ENCODE measurements at places on chromosomes 6 and 20.

- no peak for DNase-seq
Measured at GRCh38 chr6:148573922-148574321, 172.9 kb upstream of the UST start.

- DNase-seq: no peak
Measured at GRCh38 chr6:13560651-13561044, 13.8 kb upstream of the SIRT5 start.

GRCh38 chr6:68059261-68059660 lies 575.8 kb upstream of the ADGRB3 start:
- no peak for DNase-seq

- no peak for DNase-seq
Measured at GRCh38 chr20:31841928-31842327, 3.5 kb downstream of the FOXS1 start.

DNA sequence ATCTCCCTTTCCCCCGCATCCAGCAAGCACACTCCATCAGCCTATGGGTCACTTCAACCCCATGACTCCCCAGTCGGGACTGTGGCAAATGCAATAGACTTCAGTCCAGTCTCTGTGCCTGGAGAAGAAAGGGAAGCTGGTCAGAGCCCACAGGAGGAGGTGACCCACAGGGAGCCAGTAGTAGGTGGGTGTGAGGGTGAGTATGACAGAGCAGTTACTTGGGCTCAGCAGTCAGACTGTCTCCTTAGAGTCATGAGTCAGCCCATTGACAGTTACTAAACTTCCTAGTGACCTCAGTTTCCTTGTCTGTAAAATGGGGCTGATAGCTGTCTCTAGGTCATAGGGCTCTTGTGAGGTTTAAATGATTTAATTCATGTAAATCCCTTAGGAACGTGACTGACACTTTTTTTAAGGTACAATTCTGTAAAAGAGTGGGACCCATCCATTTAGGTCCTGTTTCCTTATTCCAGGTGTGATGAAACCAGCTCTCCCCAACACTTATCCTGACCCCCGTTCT lies 33.9 kb upstream of the HLA-C start:
- DNase-seq: no peak

DNA sequence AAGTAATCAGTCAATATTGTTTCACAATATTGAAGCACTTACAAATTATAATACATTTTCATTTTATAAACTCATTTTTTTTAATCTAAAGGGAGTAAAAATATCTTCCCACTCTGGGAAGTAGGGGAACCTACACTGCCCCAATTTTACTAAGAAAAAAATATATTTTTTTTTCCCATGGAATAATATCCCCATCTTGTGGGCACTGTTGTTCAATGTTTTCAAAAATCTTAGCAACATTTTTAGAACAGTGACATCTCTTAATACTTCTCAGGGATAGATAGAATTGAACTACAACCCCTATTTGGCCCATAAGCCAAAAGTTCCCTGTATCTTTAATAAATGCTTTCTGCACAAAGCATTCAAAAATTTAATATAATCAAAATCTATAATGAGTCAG lies 42.9 kb downstream of the ARHGAP18 start:
- DNase-seq: no peak

GRCh38 chr6:63615590-63615989 lies 20.0 kb upstream of the PHF3 start:
- no peak for DNase-seq

- no peak for DNase-seq
Measured at GRCh38 chr6:18186540-18187250, 31.5 kb downstream of the KDM1B start.

- DNase-seq: no peak
Measured at GRCh38 chr6:41721414-41721813, 14.0 kb downstream of the TFEB start.
